ENCODE measurements at places on chromosomes 6 and 20. TPM values are rescaled to one million over a fixed set of nuclear protein-coding genes. Genes with fewer than 3 reads are reported as not detected.
A peak's percentile ranks its signal among the peaks of the same experiment; 100 is the strongest.

DNA sequence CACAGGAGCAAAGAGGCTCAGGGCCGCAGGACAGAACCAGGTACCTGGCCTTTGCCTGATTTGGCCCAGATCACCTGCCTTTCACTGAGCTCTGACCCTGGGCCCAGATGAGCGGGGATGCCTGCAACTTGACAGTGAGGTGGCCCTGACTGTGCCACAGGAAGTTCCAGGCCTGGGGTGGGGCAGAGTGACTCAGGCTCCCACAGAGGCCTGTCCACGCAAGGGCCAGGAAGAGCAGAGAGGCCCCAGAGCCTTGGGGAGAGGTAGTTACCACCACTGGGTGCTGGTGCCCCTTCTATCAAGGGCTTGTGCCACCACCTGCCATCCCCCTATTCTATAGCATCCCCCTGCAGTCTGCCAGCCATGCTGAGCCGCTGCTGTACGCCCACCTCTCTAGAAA is 4.1 kb upstream of the NOL4L start:
- peaks cover 6% of the 10 kb centered on the region for H3K4me1 ChIP-seq
- H3K36me3 ChIP-seq = no peaks in the 10 kb centered on the region
- H3K27me3 ChIP-seq = peaks cover 42% of the 10 kb centered on the region
- DNase-seq = no peak
- H3K27ac ChIP-seq = no peak overlapping the region
- no peak overlapping the region for H3K4me3 ChIP-seq

Gene PNLDC1
- total RNA-seq = not detected

GRCh38 chr6:86581833-86582232 is 355.5 kb upstream of the HTR1E start:
- H3K4me3 ChIP-seq = no peak overlapping the region
- no peak overlapping the region for H3K27ac ChIP-seq
- H3K36me3 ChIP-seq = no peaks in the 10 kb centered on the region
- no peaks in the 10 kb centered on the region for H3K27me3 ChIP-seq
- no peaks in the 10 kb centered on the region for H3K4me1 ChIP-seq

DNA sequence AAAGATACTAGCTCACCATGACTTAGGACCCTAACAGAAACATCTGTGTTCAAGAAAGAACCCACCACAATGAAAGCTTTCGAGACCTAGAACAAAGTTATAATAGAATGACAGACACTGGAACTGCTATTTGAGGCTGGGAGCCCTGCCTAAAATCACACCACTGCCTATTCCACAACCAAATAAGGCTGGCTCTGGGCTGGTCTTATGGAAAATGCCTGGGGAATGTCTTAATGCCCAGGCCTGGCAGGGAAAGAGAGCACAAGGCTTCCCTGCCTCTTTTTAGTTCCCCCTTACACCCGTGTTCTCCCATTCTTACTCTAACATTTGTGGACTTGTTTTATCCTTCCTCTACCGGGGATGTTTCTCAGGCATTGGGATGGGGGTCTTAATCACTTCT is 5.6 kb upstream of the METTL24 start:
- DNase-seq = no peak
- H3K27me3 ChIP-seq = peaks cover 3% of the 10 kb centered on the region
- H3K27ac ChIP-seq = no peak overlapping the region
- no peak overlapping the region for H3K4me3 ChIP-seq
- peaks cover 36% of the 10 kb centered on the region for H3K4me1 ChIP-seq
- H3K36me3 ChIP-seq = peaks cover 1% of the 10 kb centered on the region

DNA sequence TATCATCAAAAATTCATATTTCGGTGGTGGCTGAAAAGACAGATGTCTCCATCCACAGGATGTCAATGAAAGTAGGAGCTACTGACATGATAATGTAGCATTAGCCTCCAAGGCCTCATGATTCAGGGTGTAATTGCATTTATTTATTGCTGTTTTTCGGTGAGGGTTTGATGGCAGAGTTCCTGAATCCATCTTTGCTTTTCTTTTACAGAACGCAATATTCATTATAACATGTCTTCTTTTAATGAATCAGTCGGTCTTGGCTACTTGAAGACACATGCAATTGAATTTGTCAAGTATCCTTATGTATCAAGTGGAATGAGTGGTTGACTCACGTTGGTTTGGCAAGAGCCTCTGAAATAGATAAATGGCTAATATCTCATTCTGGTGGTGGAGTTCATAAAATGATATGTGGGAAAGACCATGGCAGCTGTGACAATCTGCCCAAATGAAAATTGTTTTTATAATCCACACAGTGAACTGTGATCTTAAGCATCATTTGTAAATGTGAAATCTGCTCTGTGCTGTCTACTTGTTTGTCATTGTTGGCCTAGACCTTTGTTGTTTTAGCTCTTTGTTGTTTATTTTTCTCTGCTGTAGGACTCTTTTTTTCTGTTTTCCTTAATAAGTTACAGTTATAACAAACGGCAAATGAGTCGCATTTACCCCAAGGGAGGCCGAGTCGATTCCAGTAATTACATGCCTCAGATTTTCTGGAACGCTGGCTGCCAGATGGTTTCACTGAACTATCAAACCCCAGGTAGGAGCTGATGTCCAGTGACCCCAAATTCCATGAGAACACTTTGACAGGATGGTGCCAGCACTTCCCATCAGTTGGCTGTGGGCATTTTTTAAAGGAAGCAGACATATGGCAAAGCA is 105.7 kb upstream of the LAMP5 start:
- no peak overlapping the region for H3K27ac ChIP-seq
- DNase-seq = no peak
- no peaks in the 10 kb centered on the region for H3K4me1 ChIP-seq
- no peaks in the 10 kb centered on the region for H3K36me3 ChIP-seq

- no peak overlapping the region for H3K4me3 ChIP-seq
- H3K4me1 ChIP-seq = peaks cover 4% of the 10 kb centered on the region
- DNase-seq = no peak
- H3K27ac ChIP-seq = no peak overlapping the region
- peaks cover 5% of the 10 kb centered on the region for H3K36me3 ChIP-seq
Observed at GRCh38 chr6:143198312-143198711, 137.6 kb downstream of the AIG1 start.

DNA sequence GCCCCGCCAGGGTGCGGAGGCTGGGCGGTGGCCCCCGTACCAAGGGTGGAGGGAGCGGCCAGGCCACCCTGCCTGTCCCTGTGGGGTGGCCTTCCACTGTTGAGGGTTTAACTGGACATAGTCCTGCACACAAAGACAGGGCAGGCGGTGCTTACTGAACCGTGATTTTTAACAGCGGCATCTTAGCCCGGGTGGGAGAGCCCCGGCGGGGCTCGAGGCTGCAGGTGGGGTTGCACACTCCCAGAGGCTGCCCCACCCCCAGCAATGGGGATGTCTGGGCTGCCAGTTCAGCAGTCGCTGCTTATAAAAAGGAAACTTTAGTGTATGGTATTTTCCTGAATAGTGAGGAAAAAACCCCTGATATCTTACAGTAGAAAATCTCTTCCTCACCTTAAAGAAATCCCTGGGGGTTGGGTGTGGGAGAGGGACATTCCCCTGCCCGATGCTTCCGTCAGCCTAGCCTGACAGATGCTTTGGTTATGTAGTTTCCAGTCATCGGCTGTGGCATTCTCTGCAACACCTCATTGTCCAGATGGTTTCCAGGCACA is 79.4 kb downstream of the IRF4 start:
- no peaks in the 10 kb centered on the region for H3K36me3 ChIP-seq
- H3K4me1 ChIP-seq = peaks cover 2% of the 10 kb centered on the region
- no peak for DNase-seq

- DNase-seq = no peak
- no peak overlapping the region for H3K4me3 ChIP-seq
- H3K27ac ChIP-seq = no peak overlapping the region
- H3K27me3 ChIP-seq = no peaks in the 10 kb centered on the region
- H3K36me3 ChIP-seq = no peaks in the 10 kb centered on the region
- no peaks in the 10 kb centered on the region for H3K4me1 ChIP-seq
Observed at GRCh38 chr6:151475653-151476523, 17.9 kb upstream of the CCDC170 start.

Gene LAMA5
- total RNA-seq = 252 TPM

- H3K27me3 ChIP-seq = peaks cover 49% of the 10 kb centered on the region
- H3K27ac ChIP-seq = peak overlapping the region; percentile 95
- H3K36me3 ChIP-seq = no peaks in the 10 kb centered on the region
- peak overlapping the region; percentile 70 for H3K4me3 ChIP-seq
- H3K4me1 ChIP-seq = peaks cover 4% of the 10 kb centered on the region
Observed at GRCh38 chr6:27605401-27606342, 132.8 kb upstream of the ZNF184 start.

DNA sequence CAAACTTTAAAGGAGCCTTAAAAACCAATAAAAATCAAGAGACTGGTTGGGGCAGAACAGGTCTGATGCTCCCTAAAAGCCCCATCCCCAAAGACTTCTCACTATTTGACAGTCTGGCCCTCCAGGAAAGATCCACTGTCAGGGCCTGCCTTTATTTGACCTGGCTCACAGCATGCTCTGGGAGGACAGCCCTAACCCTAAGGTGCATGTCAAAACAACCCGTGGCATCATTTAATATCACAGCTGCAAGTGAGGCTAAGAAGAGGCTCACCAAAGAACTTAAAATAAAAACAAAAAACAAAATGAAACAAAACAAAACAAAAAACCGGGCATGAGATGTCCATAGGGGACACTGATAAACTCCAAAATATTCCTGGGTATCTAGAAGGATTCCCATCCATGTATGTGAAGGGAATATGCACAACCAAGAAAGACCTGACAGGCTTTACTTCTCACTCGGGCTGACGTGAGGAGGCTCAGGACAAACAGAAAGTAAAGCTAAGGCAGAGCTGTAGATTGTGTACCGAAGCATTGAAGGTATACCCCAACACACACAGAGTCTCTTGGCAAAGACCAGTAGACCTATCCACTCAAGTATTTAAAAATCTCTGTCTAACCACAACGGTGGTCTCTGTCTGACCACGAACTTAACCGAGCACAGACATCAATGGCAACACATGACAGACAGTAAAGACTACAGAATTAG is 57.3 kb downstream of the AHI1 start:
- H3K36me3 ChIP-seq = no peaks in the 10 kb centered on the region
- H3K27me3 ChIP-seq = no peaks in the 10 kb centered on the region
- H3K4me1 ChIP-seq = no peaks in the 10 kb centered on the region
- no peak for DNase-seq

Gene BAG2
- 4.8 TPM for total RNA-seq

Gene PRSS16
- 29.8 TPM for total RNA-seq

Gene SHLD1
- total RNA-seq = 8.5 TPM

DNA sequence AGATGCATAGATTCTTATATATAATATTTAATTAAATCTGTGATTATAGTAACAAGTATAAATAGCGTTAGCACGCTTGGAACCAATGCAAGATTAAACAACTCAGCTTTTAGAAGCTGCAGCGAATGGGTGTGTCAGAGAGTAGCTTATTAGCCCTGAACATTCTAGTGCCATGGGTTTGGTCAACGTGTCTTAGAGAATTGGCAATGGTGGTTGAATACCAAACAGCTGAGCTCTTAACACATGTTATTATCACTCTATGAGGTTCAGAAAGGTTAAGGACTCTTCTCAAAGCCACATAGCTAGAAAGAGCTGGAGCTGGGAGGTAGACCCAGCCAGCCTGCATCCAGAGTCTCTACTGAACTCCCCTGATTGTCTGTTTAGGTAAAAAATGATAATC is 284.2 kb upstream of the CHD6 start:
- peaks cover 27% of the 10 kb centered on the region for H3K27me3 ChIP-seq
- H3K36me3 ChIP-seq = no peaks in the 10 kb centered on the region
- H3K4me3 ChIP-seq = no peak overlapping the region
- no peak overlapping the region for H3K27ac ChIP-seq
- no peak for DNase-seq

Gene MATN4
- total RNA-seq = not detected

Gene UNC5CL
- total RNA-seq = 3.7 TPM

DNA sequence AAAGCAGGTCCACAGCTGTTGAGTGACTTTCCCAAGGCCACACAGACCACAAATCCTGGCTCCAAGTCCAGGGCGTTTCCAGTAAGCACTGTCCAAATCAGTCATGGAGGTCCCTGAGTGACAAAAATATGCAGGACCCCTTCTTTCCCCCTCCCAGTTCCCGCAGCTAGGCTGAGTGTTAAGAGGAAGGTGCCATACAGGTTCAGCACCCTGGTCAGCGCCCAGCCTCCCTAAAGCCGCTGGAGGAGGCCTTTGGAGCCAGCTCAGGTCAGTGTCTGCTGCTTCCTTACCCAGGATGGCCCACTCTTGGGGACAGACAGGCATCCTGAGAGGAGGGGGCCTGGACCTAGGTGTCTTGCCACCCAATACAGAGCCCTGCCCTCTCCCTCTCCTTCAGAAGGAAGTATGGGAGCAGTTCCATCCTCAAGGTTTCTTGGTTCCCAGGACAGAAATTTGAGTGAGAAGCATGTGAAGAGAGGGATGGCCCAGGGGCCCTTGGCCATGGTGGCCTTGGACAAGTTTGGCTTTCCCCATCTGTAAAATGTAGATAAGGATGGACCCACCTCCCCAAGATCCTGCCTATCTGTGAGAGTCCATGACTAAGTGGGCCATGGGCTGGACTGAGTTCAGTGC is 13.2 kb downstream of the TMEM74B start:
- no peak overlapping the region for H3K4me3 ChIP-seq
- H3K36me3 ChIP-seq = peaks cover 17% of the 10 kb centered on the region
- H3K27me3 ChIP-seq = no peaks in the 10 kb centered on the region
- H3K4me1 ChIP-seq = peaks cover 1% of the 10 kb centered on the region
- no peak overlapping the region for H3K27ac ChIP-seq
- DNase-seq = peak; percentile 61

GRCh38 chr20:22536956-22537756 is 47.2 kb downstream of the FOXA2 start:
- H3K4me3 ChIP-seq = no peak overlapping the region
- peaks cover 17% of the 10 kb centered on the region for H3K4me1 ChIP-seq
- no peaks in the 10 kb centered on the region for H3K27me3 ChIP-seq
- DNase-seq = no peak
- H3K27ac ChIP-seq = peak overlapping the region; percentile 19
